Hepatocyte (in vitro differentiated cells): ENCODE measurements at places on chromosomes 4 and X.

GRCh38 chr4:99722725-99723124 is 65.1 kb upstream of the C4orf54 start:
- DNase-seq, result peak; percentile 31

GRCh38 chrX:153157450-153157849 is 21.6 kb upstream of the MAGEA1 start:
- no peak for DNase-seq

- no peak for DNase-seq
These were observed 60.6 kb downstream of the RPS6KA3 start for GRCh38 chrX:20205927-20206708.

DNA sequence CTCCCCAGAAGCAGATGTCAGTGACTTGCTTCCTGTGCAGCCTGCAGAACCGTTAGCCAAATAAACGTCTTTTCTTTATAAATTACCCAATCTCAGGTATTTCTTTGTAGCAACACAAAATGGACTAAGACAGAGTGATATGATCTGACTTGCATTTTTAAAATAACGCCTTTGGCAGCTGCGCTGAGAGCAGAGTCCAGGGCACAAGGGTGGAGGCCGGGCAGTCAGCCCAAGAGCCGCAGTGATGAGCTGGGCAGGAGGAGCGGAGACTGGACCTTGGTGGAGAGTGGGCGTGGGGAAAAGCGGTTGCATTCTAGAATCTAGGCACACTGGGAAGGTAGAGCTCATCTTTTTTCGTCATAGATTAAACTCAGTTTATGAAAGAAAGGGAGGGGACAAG is 56.5 kb upstream of the ACSL1 start:
- no peak for DNase-seq

- DNase-seq, result no peak
These were observed 61.8 kb downstream of the ELF2 start for GRCh38 chr4:139115226-139115625.

GRCh38 chr4:158758703-158759102 is 10.1 kb upstream of the FNIP2 start:
- DNase-seq, result no peak

- DNase-seq, result no peak
These were observed 160.8 kb downstream of the SOWAHB start for GRCh38 chr4:76737180-76737579.

DNA sequence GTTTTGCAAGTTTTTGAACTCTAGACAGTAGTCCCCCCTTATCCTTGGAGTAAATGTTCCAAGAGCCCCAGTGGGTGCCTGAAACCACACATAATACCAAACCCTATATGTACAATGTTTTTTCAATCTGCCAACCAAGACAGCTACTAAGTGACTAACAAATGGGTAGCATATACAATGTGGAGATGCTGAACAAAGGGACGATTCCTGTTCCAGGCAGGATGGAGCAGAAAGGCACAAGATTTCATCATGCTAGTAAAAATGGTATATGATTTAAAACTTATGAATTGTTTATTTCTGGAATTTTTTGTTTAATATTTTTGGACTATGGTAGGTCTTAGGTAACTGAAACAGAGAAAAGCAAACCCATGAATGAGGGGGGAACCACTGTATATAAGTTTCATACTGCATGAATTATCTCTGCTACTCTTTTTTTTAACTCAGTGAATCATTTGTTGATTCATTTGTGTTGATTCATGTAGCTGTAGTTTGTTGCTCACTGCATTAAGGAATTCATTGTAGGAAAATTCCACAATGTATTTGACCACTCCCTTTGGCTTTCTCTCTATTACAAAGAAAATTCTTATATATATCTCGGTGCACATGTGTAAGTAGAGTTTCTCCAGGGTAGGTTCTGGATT is 21.9 kb upstream of the ANXA3 start:
- DNase-seq, result no peak

DNA sequence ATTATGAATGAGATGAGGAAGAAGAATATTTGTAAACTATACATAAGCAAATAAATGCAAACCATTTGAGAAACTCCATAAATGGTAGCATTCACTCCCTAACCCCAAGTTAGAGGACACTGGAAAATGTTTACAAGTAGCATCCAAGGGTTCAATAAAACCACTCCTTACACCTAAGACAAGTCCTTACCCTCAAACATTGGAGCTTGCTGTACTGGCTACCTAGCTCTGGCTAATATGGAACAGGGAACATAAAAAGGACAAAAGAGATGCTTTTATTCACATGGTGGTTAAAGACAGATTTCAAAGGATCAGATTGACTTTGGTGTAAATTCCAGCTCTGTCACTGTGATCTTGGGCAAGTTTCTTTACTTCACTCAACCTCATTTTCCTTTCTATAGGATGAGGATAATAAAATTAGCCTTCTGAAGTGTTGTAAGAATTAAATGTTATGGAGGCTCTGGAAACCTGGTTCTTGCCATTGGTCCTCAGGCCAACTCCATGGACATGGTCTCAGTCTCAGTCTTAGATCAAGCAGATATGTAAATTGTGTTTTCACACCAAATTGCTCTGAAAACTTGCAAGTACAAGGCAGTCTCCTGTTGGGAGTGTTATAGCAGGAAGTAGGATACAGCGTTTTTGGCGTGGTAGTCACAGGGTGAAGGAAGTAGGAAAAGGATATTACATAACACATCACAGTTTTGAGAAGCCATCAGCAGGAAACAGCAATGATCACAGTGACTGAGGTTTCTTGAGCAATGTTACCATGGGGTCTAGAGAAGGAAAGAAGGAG is 3.3 kb downstream of the CXCL1 start:
- DNase-seq, result no peak

DNA sequence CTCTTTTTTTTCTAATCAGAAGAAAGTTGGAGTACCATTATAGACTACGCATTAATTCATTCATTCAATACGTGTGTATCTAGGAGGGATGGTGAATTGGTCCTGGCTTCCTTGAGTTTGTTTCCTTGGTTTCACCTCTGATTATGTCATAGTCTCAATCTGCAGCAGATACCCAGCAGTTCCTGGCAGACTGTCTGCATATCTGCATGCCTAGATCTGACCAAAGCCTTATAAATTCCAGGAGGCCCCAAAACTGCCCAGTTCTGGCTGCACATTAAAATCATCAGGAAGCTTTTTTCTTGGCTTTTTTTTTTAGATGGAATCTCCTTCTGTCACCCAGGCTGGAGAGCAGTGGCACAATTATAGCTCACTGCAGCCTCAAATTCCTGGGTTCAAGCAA is 27.2 kb upstream of the SLC34A2 start:
- DNase-seq, result no peak

GRCh38 chrX:68831405-68832100 is 2.7 kb downstream of the EFNB1 start:
- no peak for DNase-seq

DNA sequence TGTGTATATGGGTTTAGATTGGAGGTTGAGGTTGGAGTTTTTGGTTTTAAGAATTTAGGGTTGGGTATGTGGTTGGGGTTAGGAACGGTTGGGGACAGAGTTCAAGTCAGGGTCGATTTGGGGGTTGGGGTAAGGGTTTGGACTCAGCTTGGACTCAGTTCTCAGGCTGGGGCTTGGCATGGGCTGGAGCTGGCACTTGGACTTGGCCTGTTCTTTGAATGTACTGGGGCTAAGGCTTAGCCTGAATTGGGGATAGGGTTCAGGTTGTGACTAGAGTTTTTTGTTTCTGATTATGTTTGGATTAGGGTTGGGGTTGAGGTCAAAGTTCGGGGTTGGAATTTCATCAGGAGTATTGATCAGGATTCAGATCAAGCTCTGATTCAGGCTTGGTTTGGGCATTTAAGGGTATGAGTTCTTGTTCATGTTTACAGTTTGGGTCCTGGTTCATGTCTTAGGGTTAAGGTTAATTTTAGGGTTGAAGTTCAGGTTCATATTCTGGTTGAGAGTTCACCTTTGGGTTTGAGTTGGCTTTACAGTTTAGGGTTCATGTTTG is 46.2 kb upstream of the IL9R start:
- no peak for DNase-seq

DNA sequence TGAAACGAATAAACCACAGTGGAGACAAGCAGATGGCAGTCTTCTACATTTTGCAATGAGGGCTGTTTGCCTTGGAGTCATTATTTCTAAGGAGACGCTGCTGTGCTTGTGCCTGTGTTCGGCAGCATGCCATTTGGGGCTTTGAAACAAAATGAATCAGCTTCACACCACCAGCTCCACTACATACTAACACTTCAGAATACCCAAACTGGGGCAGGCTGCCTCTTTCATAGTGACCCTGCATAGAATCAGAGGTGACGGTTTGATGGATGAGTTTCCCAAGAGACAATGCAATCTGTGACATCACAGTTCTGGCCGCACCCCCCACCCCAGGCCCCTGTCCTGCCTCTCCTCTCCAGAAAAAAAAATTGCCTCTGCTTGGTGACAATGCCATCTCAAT is 57.1 kb upstream of the MID1 start:
- no peak for DNase-seq

- DNase-seq, result no peak
These were observed 395.6 kb upstream of the DIPK2B start for GRCh38 chrX:45596188-45596808.

- peak; percentile 60 for DNase-seq
These were observed 17.8 kb downstream of the ANXA3 start for GRCh38 chr4:78569306-78569821.

DNA sequence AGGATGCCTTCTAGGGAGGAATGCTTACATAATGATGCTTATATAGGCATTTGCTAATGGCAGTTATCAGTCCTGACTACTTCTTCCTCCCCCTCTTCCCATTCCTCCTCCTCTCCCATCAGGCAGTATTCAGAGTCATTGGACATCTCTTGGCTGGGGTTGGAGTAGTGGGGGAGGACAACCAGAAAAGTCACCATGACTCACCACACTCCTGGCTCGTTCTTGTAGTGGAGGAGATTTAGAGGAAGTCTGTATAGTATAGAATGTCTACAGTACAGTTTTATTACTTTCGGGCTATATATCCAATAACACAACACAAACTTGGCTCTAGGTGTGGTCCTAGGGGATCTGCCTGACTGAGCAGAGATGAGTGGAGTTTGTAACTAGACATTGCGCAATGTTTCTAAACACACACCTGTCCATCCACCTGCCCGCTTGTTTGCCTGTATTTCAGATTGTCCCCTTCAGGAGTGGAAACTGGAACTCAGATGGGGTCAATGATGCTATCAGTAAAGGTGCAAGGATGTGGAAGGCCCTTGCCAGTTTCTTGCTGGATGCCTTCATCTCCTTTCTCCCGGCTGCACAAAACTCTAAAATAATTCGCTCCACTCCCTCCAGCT is 27.9 kb upstream of the KIAA1210 start:
- peak; percentile 39 for DNase-seq

- DNase-seq, result no peak
These were observed 48.1 kb upstream of the CXCL8 start for GRCh38 chr4:73692254-73692653.

DNA sequence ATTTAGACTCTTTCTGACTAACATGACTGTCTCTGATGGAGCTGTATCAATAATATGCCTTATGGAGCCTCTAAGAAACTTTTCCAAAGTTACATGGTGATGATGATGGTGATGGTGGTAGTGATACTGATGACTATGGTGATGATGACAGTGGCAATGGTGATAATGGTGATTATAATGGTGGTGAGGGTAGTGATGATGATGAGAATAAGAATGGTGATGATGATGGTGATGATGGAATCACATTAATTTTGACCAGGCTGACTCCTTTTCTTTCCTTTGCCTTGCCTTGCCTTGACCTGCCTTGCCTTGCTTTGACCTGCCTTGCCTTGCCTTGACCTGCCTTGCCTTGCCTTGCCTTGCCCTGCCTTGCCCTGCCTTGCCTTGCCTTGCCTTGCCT is 31.7 kb upstream of the AREG start:
- DNase-seq, result no peak

- DNase-seq, result peak; percentile 49
These were observed 57.8 kb upstream of the FAM47B start for GRCh38 chrX:34884817-34885216.

DNA sequence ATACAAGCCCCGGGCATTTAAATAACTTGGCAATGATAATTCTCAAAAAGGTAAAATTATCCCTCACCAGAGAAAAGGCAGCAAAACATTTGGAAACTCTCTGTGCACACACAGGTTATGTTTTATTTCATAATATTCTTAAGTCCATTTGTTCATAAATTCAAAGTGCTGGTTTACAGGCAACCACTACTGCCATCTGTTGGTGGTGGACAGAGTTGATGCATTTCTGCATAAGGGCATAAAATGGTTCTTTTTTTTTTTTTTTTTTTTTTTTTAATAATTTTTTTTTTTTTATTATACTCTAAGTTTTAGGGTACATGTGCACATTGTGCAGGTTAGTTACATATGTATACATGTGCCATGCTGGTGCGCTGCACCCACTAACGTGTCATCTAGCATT is 31.5 kb upstream of the IL21 start:
- peak; percentile 52 for DNase-seq

GRCh38 chrX:3990569-3990968 is 277.1 kb upstream of the PRKX start:
- peak; percentile 13 for DNase-seq

DNA sequence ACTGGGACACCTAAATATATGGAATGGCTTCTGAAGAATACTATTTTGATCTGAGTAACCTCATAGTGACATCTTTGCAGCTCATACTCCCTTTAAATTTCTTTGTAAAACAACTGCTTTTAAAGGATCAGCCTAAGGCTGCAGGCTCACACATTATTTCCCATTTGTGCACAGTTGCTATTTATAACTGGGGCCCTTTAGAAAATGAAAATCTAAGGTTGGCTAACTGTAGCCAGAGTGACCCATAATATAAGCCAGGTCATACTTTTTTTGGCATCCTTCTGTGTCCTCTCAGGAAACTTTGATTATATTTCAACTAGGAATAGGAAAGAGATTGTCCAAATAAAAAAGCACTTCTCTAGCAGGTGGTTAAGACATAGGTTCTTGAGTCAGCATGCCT is 123.6 kb upstream of the RASGEF1B start:
- no peak for DNase-seq

DNA sequence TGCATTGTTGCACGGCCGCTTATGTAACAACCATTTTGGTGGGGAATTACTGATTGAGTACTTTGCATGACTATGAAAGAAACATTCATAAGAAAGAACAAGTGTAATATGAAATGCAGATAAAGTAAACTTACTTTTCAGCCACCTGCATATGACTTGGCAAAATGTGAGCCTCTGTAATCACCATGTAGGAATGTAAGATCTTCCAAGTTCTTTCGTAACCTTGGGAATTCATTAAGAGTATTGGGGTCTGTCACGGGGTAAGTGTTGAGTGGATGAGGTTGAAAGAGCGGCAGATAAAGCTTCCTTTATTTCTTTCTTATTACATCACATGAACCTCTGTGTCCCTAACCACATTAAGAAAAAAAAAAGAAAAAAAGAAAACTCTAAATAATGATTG is 348.5 kb upstream of the NR3C2 start:
- no peak for DNase-seq

DNA sequence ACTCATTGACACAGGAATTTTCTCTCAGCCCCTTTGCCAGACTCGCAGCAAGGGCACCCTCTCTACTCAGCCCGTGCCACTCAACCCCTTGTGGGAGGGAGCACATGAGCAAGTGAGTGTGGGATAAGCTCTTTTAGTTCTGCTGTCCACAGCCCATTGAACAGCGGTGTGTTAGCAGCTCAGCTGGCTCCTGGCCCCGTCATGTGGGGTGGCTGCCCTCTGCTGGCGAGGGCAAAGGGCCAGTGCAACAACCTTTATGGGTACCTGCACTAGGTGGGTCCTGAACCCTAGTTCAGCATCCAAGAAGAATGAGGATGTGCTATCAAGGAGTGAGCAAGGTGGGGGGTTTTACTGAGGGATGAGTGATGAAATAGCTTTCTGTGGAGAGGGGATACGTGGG is 85.0 kb upstream of the ZNF81 start:
- peak; percentile 48 for DNase-seq
